ENCODE measurements at places on chromosomes 16 and 17.
A peak's percentile ranks its signal among the peaks of the same experiment; 100 is the strongest.

GRCh38 chr17:33779234-33779591 lies 475.9 kb upstream of the CCL2 start:
- DNase-seq = peak; percentile 66

DNA sequence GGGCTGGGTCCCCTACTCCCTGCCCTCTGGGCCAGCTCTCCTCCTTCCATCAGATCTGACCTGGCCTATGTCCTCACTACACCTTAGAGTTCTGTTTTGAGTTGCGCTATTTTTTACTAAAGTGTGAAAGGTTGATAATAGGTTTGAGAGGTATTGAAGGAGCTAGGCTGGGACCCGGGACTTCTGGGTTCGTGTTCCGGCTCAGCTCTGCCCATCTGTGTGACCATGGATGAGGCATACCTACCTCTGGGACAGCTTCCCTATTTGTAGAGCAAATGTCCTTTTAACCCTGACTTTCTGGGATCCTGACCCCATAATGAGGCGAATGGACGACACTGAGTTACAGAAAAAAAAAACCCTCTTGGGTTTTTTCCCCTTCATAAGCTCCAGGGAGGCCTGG lies 36.0 kb downstream of the IL21R start:
- no peak for DNase-seq

GRCh38 chr17:40068917-40069750 lies 6.4 kb downstream of the THRA start:
- DNase-seq = peak; percentile 72

DNA sequence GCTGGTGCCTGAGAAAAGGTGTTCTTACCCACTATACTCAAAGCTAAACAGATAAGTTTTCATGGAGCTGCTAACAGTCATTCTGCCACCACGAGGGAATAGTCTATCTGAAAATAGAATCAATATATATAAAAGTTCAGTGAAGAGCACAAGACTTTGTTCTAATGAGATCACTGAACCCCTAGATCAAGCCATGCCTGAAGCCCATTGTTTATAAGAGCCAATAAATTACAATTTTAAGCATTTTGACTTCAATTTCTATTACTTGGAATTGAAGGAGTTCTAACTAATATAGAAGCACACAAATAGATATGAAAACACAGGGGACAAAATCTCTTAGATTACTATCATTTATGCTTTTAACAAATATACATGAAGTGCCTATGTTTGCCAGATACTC lies 24.4 kb upstream of the ERCC4 start:
- no peak for DNase-seq

DNA sequence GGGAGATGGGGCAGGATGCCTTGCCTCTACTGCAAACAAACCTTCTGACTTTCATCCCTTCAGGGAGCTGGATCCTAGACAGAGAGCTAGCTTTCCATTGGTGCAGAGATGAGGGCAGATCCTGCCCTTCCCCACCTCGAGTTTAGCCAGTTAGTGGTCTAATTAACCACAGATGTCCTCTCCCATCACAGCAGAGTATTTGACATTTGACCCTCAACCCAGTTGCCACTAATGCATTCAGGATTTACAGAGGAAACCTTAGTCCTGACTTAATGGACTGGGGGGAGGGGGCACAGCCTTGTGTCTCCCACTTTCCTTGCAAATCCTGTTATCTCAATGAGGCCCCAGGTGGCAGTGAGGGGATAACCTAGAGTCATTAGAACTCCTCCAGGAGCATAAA lies 10.2 kb downstream of the PIP4K2B start:
- DNase-seq = no peak
